Neural progenitor cell (in vitro differentiated cells): ENCODE measurements at places on chromosomes 6 and 20.
A peak's percentile ranks its signal among the peaks of the same experiment; 100 is the strongest.

DNA sequence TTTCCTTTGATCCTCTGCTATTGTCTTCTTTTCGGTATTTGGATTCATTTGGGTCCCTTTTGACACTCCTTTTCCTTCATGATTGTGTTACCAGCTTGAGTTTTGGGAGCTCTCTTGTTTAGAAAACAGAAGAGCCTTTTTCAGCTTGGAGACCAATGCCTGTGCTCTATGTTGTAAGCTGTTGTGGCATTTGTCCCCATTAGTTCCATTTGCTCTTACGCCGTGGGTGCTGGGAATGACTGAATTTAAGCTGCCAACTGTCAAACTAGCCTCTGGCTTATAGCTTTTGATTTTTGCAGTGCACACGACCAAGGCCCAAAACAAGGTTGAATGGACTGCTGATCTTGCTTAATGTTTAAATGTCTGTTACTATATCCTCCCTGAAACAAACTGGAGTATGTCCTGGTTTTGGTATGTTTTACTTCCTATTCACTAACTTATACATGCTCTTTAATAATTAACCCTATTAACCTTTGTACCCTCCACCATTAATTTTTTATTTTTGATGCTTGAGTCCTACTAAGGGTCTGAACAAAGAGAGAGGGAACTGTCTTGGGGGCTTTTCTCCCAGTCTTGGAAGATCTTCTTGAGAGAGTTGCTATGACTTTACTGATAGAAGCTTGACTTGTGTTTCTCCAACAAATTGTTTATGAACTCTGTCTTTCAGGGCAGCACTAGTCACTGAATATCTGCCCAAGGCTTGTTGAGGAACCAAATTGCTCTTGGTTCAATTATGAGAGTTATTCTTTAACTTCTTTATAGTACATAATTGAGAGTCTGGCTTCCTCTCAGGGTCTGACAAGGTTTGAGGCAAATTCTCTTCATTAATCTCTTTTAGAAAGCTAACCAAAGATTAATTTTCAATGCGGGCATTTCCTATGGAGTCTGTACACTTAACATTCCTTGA, 100.3 kb upstream of the SIRPG start:
- DNase-seq, result peak; percentile 47

DNA sequence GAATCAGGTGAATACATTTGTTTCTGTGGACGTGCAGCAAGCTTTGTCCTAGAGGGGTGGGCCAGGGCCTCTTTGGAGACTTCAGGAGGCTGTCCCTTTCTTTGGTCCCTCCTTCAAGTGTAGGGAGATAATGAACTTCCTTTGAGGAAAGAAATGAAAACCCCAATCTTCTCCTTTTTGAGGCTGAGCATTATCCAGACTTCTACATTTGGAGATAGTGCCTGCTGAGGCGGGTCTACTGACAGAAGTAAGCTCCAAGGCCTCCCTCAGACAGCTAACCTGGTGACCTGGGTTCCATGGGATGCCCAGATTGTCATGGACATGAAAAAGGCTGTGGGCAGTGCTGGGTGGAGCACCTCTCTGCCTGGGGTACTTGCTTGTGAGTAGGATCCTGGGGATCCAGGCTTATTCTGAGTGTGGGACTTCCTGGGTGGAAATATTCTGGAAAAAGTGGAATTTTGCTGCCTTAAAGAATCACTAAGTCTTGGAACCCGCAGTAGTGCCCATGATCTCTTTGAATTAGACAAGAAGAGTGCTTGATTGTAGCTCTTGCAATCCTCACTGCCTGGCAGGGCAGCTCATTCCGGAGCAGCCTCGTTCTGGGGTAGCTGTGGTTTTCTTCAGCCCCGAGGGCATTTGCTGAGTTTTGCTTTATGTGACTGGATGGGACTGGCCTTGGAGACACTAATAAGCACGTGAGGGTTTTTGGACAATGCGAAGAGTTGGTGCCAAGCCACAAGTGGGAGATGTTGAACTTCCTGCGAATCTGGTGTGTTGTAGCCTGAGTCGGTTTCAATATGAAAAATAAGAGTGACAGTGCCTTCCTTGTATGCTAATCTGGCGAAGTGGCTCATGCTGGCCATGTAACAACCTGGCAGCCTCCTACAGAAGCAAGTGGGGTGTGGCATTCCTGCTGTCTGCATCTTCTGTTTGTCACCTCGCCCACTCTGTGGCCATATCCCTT, 28.1 kb downstream of the SNRNP48 start:
- DNase-seq, result no peak

GRCh38 chr20:49392745-49393144, 89.7 kb downstream of the KCNB1 start:
- DNase-seq, result no peak

DNA sequence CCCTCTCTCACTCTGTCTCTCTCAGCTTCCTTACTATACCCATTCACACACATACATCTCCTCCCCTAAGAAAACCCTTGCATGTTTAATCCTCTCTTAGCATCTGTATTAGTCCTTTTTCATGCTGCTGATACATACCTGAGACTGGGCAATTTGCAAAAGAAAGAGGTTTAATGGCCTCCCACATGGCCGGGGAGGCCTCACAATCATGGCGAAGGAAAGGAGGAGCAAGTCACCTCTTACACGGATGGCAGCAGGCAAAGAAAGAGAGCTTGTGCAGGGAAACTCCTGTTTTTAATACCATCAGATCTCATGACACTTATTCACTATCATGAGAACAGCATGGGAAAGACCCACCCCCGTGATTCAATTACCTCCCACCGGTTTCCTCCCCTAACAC, 398.5 kb upstream of the SASH1 start:
- no peak for DNase-seq

GRCh38 chr6:141041596-141042087, 1091.1 kb upstream of the GJE1 start:
- DNase-seq, result no peak

DNA sequence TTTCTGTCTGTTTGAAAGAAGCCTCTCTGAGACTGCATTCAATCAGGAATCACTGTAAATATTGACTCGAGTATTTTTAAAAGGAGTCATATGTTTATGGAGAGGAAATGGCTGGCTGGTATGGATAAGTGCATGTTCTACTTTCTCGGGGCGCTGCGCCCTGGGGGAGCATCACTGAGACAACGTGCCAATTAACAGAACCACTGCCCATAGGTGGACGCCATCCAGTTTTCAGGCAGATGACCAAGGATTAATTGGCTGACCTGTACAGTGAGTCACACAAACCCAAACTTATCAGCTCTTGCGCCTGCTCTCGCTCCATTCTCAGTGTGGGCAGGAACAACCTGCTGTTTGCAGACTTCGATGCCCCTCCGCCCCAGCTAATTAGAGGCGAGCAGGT, 571.2 kb downstream of the QKI start:
- DNase-seq, result no peak

DNA sequence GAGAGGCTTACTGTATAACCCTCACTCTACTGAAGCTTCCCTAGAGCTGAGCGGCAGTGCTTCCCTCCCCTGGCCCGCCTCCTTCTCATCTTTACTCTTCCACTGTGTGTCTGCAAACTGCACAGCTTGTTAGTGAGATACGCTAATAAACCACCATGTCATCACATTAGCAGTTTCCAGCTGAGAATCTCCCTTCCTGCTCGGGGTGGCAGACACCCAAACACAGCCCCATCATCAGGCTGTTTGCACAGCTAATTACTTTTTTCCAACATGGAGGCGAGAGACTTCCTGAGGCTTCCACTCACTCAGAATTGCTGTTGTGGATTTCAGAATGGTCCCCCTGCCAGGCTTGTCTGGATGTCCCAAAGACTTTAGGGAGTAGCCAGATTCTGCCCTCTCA, 444.9 kb upstream of the SULF2 start:
- DNase-seq, result no peak

DNA sequence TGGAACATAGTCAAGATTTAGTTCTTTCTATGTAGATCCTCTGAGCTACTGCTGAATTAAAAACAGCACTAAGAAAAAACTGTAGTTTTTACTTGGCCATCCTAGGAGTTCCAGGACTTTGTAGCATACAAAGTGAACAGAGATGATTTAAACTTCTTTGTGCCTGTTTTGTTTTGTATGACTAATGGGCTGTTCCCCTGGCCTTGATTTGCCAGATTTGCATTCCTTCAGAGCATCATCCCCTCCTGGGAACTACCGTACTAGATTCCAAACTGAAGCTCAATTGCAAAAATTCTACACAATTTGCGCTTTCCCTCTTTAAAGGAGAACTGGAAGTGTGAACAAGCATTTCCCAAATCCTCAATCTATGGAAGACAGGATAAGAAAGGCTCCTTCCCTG, 23.1 kb downstream of the ACOT13 start:
- no peak for DNase-seq

GRCh38 chr6:138844192-138844591, 48.3 kb downstream of the ECT2L start:
- DNase-seq, result peak; percentile 70

DNA sequence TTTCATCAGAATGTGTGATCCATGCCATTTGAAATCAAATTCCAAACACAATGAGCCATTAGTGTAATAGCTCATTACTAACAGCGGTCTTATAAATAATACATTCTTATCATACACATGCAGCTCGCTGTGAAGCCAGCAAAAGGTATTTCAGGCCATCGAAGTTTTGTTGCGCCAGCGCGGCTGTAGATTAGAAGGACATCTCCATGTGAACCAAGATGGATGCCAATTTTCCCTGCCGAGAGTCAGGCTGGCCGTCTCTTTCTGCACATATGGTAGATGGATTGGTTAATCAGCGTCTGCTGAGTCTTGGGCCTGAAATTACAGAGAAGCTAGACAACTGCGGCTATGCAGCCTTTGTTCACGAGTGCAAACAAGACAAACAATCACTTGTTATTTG, 44.1 kb downstream of the CFAP61 start:
- no peak for DNase-seq

- DNase-seq, result no peak
Observed at GRCh38 chr20:46629341-46629740, 21.9 kb downstream of the SLC13A3 start.

DNA sequence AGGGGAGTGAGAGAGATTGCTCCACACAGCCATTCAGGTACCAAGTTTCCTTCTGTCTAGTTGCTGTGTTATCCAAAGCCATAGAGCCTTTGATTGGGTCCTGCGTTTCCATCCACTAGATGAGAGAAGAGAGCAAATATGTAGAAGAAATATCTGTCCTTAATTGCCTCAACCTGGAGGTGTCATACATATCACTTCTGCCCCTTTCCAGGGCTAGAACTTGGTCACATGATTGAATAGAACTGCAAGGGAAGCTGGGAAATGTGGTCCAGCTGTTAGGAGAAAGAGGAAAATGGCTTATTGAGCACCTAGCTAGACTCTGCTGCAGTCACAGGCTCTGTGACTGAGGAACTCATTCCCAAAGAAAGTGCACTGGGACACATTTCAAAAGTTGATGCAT, 115.6 kb upstream of the JAG1 start:
- DNase-seq, result no peak

DNA sequence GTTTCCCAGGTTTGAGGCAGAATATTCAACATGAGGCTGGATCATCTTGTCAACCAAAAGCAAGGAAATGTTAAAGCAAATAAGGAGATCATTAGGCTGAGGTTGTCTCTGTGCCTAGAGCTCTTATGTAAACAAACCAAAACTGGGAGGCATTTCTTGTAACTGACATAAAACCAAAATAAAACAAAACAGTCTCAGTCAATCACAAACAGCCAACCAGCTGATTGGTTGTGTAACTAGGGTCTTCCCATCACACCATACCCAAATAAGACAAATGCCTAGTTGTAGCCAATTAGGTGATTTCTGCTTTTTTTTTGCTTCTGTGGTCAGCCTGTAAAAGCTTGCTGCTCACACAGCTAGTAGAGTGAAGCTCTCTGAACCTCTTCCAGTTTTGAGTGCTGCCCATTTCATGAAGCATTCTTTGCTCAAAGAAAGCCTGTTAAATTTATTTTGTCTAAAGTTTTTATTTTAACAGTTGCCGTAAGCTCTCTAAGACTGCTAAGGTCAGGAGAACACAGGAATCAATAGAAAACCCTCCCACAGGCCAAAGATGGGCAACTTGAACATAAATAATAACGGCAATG, 8.9 kb upstream of the FITM2 start:
- DNase-seq, result no peak

DNA sequence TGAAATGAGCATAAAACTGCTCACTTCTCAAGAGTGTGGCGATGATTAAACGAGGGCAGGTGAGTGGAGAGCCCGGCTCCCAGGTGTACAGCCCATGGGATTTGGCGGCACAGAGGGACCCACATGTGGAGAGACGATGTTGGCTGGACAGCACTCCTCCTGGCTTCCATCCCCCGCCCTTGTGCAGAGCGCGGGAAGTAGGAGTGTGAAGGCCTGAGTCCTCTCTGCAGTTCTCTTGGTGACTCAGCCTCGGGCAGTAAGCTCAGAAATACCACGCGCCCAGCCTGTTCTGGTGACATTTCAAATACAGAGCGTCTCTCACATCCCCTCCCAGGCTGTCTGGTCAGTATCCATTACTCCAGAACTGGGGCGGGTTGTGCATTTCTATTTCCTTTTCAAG, 94.2 kb upstream of the SRSF6 start:
- DNase-seq, result no peak

GRCh38 chr20:13298692-13299373, 77.8 kb downstream of the ISM1 start:
- no peak for DNase-seq
